ENCODE measurements at places on chromosomes 4 and X.

- DNase-seq, result no peak
Measured at GRCh38 chr4:170008371-170008770, 17.8 kb downstream of the MFAP3L start.

GRCh38 chr4:94913316-94913715 lies 155.6 kb downstream of the BMPR1B start:
- DNase-seq, result no peak

- no peak for DNase-seq
Measured at GRCh38 chr4:80361329-80361900, 25.9 kb downstream of the CFAP299 start.

- no peak for DNase-seq
Measured at GRCh38 chr4:108846568-108846967, 83.7 kb upstream of the ETNPPL start.

- DNase-seq, result no peak
Measured at GRCh38 chrX:103610282-103610681, 2.5 kb downstream of the TCEAL3 start.

DNA sequence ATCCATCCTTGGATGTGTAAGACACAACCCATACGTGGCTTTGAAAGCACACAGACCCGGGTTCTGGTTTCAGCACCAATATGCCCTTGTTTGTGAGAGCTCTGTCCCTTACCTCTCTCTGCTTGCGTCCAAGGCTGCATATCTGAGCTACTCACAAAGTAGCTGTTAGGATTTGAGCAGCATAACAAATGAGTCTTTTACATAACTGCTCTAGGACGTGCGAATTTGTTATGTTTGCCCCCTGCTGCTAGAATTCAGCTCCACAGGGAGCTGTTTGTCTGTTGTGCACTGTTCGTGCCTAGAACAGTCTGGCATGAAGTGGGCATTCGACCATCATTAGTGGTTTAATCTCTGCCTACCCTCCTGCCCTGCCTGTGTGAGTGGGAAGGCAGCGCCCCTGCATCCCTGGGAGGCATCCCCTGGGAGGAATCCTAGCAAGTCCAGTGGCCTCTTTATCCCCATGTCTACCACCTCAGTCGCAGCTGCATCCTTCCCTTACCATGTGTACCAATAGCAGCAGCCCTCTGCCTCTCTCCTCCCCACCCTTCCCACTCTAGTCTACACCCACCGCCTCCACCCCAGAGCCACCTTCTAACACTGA lies 42.1 kb downstream of the SLC2A9 start:
- no peak for DNase-seq

DNA sequence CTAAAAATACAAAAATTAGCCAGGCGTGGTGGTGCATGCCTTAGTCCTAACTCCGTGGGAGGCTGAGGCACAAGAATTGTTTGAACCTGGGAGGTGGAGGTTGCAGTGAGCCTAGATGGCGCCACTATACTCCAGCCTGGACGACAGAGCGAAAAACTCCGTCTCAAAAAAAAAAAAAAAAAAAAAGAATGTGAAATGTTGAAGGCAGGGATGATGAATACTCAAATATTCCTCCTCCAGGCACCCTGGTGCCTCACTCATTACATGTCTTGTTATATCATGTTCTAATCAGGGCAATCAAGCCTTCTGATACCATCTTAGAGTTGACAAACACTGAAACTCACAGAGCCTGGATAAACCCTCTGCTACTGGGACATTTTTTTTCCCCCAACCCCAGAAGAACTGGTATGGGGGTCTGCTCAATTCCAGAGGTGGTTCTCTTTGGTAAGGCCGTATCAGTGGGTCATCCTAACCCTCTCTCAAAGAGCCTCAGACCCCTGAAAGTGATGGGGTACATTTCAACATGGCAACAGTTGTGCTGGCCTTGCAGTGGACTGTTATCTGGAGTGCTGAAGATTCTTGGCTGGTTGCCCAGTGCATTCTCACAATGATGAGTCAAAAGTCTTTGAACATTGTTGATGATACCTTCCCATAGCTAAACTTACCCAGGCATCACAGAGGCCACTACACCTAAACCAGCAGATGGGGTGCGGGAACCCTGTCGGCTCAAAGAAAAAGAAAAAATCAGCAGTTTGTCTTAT lies 2.4 kb upstream of the SH3KBP1 start:
- DNase-seq, result no peak

- no peak for DNase-seq
Measured at GRCh38 chr4:139889264-139889663, 223.6 kb downstream of the MGST2 start.

DNA sequence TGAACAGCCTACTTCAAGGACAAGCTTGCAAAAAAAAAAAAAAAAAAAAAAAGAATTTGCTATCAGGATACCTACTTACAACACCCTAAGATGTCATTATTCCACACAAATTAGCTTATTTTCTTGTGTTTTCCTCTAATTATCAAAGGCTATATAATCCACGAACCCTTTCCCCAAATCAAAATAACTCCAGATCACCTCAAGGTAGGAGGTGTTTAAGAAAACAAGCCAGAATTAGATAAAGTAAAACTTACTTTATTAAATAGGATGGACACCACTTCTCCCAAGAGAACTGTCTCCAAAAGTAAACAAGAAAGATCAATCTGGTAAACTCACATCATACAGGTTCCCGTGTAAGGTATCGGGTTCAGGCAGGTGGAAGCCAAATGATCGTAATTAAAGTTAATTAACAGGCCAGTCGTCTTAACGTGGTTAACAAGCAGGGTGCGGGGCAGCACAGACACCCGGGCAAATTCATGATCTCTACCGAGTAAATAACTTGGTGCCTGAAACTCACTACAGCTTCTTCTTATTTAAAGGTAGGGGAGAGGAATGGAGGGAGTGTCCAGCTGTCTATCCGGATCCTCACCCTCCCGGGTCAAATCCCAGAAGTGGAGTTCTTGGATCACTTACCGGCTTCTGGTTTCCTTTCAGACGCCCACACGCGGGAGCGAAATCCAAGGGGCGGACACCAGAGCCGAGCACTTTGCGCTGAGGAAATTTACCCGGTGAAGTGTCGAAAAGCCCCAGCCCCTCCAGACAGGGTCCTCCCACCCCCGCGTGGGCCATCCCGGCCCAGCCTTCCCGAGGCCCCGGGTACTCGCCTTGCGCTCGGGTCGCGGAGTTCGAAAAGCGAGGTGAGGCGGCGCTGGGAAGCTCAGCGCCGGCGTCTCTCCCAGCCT lies 708 bp downstream of the ARAP2 start:
- DNase-seq, result no peak

DNA sequence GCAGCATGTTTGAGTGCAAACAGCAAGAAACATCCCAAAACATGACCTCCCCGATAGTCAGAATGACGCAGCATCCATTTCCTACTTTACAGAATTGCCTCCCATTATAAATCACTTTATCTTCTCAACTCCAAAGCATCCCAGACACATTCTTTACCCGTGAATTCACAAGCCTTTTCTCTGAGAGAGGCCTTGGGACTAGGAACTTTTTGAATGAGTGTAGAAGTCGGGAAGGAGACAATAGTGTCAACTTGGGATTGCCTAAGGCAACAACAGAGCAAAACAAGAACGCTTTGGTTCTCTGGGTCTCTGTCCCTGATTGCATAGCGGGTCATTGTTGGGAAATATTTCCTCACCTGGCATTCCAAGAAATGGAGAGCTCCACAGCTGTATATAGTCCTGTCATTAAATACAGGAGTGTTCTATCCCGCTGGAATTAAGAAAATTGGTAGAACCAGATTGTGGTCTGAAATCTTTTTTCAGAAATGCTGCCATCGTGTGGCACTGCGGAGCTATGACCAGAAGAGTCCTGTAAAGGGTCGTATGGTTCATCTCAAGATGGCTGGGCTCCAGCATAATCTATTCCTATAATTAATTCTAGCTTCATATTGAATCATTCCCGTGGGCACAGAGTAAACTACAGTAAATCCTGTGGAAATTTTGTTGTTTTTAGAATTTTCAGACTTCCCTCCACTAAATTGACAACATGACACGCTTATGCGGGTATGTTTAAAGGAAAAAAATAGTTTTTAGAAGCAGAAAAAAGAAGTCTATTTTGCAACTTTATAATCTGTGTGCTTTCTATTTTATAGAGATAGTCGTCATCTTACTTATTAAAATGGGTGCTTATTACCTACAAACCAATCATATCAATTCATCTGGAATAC lies 2.0 kb upstream of the SPP1 start:
- no peak for DNase-seq

GRCh38 chr4:81833576-81833975 lies 361.9 kb upstream of the RASGEF1B start:
- no peak for DNase-seq

DNA sequence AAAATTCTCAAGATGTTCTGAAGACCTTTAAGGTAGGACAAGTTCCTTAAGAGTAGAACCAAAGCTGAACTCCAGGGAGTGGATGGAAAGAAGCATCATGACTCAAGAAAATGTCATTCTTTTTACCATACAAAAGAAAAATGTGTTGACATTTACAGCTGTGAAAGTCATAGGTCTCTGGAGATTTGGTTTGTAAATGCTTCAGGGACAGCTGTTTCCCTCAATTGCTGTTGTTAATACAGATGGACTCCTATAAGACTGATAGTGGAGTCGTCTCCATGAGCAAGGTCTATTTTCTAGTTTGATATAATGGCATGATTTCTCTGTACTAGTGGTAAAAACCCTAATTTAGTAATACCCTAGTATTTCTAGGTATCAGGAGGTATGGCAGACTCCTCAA lies 101.7 kb downstream of the PHOX2B start:
- DNase-seq, result no peak

DNA sequence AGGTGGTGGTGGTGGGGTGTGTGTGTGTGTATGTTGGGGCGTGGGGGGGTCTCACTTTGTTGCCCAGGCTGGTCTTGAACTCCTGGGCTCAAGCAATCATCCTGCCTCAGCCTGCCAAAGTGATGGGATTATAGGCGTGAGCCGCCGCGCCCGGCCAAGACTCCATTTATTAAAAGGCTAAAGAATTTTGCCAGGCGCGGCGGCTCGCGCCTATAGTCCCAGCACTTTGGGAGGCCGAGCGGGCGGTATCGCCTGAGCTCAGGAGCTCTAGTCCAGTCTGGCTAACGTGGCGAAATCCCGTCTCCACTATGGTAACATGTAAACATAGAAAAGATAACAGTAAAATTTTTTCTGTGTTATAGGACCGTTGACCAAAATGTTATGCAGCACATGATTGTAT lies 3.7 kb upstream of the UBA1 start:
- DNase-seq, result no peak

GRCh38 chr4:122777846-122778673 lies 45.6 kb downstream of the BBS12 start:
- DNase-seq, result no peak

DNA sequence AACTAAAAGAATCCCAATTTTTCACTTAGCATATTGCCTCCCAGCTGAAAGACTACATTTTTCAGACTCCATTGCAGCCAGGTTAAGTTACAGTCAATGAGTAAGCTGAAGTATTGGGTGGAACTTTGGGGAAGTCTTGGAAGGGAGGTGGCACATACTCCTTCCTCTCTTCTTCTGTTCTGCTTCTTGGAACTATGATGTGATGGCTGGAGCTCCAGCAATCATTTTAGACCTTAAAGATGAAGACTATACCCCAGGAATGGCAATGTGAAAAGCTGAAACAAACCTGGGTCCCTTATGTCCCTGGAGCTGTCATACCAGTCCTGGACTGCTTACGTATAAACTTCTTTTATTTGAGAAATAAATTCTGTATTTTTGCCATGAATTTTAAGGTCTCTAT lies 30.8 kb downstream of the SAT1 start:
- DNase-seq, result no peak

DNA sequence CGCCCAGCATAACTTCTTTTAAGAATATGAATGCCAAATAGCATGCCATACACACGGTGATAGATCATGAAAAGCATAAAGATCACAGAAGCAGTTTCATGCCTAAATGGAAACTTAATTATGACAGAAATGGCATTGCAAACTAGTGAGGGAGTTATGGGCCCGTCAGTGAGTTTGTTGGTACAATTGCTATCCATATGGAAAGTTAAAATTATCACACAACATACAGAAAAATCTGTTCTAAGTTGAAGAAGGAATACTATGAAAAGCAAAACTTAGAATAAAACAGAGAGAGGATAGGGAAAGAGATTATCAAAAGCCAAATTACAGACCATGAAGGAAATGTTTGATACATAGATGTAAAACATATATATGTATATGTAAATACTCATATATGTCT lies 30.2 kb upstream of the RAP1GDS1 start:
- no peak for DNase-seq

DNA sequence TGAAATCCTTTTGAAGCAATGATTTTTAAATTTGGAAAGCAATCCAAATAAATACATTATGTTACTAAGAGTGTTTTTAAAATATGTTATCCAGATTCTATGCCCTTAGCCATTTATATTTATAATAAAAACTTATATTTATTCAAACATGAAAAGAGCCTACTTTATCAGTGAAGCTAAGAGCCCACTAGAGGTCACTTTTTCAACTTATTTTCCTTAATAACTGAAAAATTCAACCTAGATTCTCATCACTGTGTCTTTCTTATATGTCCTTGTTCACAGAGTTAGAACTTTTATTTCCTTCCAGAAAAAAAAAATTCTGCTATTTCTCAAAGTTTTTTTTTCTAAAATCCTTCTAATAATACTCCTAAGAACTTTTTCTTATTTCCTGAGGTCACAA lies 23.9 kb downstream of the PRDM8 start:
- no peak for DNase-seq

DNA sequence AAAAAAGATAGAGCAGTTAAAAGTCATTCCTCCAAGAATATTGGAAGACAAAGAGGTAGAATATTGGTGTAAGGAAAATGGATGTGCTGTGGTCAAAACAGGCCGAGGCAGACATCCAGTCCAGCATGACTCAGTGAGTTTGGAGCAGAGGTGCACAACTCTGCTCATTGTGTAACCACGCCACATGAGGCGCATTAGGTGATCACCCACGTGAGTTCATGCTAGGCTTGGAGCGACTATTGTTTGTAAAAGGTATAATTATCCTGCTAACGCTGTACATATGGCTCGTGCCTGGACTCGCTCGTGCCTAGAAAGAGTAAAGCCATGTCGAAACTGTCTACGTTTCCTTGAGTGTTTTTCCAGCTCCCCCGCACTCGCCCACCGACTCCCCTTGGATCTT lies 23.9 kb downstream of the C4orf54 start:
- no peak for DNase-seq

Data from cortex of kidney (tissue), 1 donor.